ENCODE measurements at places on chromosomes 7 and 10. TPM values are rescaled to one million over a fixed set of nuclear protein-coding genes. Genes with fewer than 3 reads are reported as not detected.
A peak's percentile ranks its signal among the peaks of the same experiment; 100 is the strongest.

- H3K36me3 ChIP-seq: no peaks in the 10 kb centered on the region
- no peaks in the 10 kb centered on the region for H3K27me3 ChIP-seq
- H3K4me1 ChIP-seq: no peaks in the 10 kb centered on the region
- no peak overlapping the region for H3K4me3 ChIP-seq
- no peak overlapping the region for H3K27ac ChIP-seq
- DNase-seq: no peak
These were observed 89.4 kb upstream of the MYL10 start for GRCh38 chr7:101718363-101719122.

GRCh38 chr7:116713918-116714317, 41.9 kb downstream of the MET start:
- H3K27ac ChIP-seq: no peak overlapping the region
- no peak overlapping the region for H3K4me3 ChIP-seq
- peaks cover 4% of the 10 kb centered on the region for H3K27me3 ChIP-seq

GRCh38 chr10:98215373-98215772, 52.6 kb downstream of the LOXL4 start:
- no peaks in the 10 kb centered on the region for H3K27me3 ChIP-seq
- DNase-seq: no peak
- peaks cover 53% of the 10 kb centered on the region for H3K4me1 ChIP-seq
- H3K27ac ChIP-seq: no peak overlapping the region
- H3K4me3 ChIP-seq: no peak overlapping the region
- peaks cover 48% of the 10 kb centered on the region for H3K36me3 ChIP-seq

The SPDYE2B gene
- not detected for total RNA-seq

DNA sequence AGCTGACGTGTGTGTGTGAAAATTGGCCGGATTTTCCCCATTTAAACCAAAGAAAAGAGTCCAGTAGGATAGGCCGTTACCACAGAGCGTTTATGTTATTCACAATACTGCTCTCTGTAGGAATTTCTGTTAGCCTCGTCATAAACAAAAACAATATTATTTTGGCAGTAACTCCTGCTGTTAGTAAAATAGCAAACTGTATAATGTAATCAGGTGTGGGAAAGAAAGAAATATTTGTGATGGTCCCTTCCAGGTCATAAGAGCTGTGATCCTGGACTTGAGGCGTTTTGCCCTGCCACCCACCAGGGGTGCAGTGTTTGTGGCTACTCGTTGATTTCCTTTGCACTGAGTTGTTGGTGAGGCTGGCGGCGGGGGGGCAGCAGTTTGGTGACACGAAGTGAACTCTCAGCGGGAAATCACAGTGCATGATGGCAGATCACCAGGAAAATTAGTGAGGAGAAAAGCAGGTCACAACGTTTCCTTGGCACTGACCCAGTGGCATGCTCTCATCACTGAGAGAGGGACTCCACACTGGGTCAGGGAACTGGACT, 2.8 kb downstream of the EEPD1 start:
- no peak overlapping the region for H3K27ac ChIP-seq
- no peak overlapping the region for H3K4me3 ChIP-seq
- no peaks in the 10 kb centered on the region for H3K36me3 ChIP-seq
- H3K4me1 ChIP-seq: peaks cover 10% of the 10 kb centered on the region
- no peak for DNase-seq

GRCh38 chr10:44689368-44689767, 221.8 kb upstream of the TMEM72 start:
- DNase-seq: no peak
- H3K36me3 ChIP-seq: no peaks in the 10 kb centered on the region
- H3K4me1 ChIP-seq: no peaks in the 10 kb centered on the region
- no peaks in the 10 kb centered on the region for H3K27me3 ChIP-seq
- no peak overlapping the region for H3K4me3 ChIP-seq

The ARL5B gene
- 7.7 TPM for total RNA-seq

DNA sequence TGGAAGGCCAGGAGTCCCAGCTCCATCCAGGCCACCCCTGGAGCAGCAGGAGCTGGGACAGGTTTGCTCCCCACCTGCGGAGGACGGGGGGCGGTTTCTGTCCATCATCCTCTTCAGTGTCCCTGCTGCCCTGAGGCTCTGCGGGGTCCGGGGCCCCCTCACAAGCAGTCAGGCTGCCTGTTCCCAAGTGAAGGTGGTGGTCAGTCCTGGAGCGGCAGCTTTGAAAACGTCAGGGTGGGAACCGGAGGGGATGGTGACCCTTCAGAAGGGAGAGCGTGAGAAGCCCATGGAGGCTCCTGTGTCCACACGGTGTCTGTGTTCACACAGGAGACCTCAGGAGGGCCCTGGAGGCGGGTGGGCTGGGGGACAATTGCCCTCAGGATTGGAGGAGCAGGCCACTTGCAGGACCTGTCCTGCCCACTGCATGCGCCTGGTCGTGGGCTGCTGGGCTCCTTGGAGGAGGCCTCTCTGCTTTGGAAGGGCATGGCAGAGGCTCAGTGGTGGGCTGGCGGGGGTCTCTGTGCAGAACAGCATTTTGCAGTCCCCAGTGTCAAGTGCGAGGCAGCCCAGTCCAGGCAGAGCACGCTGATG, 49.3 kb upstream of the INPP5A start:
- no peak for DNase-seq
- no peaks in the 10 kb centered on the region for H3K36me3 ChIP-seq
- H3K27me3 ChIP-seq: no peaks in the 10 kb centered on the region
- H3K4me1 ChIP-seq: peaks cover 4% of the 10 kb centered on the region

GRCh38 chr7:43458330-43459018, 124.4 kb upstream of the STK17A start:
- no peaks in the 10 kb centered on the region for H3K36me3 ChIP-seq
- H3K27me3 ChIP-seq: peaks cover 20% of the 10 kb centered on the region
- DNase-seq: no peak

DNA sequence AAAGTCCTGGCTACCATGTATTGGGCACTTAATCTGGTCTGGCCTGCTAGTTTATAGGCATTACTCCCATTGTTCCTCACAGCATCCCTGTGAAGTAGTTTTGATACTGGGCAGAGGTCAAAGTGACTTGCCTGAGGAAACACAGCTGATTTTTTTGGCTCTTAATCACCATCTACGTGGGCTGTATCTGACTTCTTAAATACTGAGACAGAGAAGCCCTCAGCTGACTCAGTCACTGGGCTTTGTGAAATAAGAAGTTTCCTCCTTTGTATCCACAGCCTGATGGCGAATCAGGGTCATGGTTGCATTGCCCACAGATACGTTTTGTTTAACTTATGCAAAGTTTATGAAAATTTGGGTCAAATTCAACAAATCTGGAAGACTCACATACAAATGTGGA, 13.2 kb downstream of the TACR2 start:
- H3K27ac ChIP-seq: no peak overlapping the region
- DNase-seq: no peak
- H3K36me3 ChIP-seq: no peaks in the 10 kb centered on the region
- H3K27me3 ChIP-seq: no peaks in the 10 kb centered on the region
- H3K4me1 ChIP-seq: peaks cover 14% of the 10 kb centered on the region
- H3K4me3 ChIP-seq: no peak overlapping the region

GRCh38 chr7:41705109-41705901, 2.4 kb upstream of the INHBA start:
- H3K36me3 ChIP-seq: no peaks in the 10 kb centered on the region
- peaks cover 38% of the 10 kb centered on the region for H3K4me1 ChIP-seq
- H3K4me3 ChIP-seq: peak overlapping the region; percentile 87
- peak; percentile 85 for DNase-seq

- H3K27me3 ChIP-seq: peaks cover 3% of the 10 kb centered on the region
- peaks cover 18% of the 10 kb centered on the region for H3K36me3 ChIP-seq
- H3K4me1 ChIP-seq: peaks cover 15% of the 10 kb centered on the region
- H3K27ac ChIP-seq: peak overlapping the region; percentile 55
- no peak overlapping the region for H3K4me3 ChIP-seq
- DNase-seq: no peak
These were observed 219.6 kb downstream of the ARHGAP12 start for GRCh38 chr10:31709028-31709427.

The GIMAP2 gene
- 26.1 TPM for total RNA-seq

All from natural killer cell treated with Interleukin-12 subunit alpha and Interleukin-12 subunit beta and Interleukin-15 and Interleukin-18, amount 100 ng/mL, for 72 hours (primary cell).